ENCODE measurements at places on chromosomes 6 and 20.

- no peak for DNase-seq
Measured at GRCh38 chr20:10219993-10220750, 1.5 kb downstream of the SNAP25 start.

DNA sequence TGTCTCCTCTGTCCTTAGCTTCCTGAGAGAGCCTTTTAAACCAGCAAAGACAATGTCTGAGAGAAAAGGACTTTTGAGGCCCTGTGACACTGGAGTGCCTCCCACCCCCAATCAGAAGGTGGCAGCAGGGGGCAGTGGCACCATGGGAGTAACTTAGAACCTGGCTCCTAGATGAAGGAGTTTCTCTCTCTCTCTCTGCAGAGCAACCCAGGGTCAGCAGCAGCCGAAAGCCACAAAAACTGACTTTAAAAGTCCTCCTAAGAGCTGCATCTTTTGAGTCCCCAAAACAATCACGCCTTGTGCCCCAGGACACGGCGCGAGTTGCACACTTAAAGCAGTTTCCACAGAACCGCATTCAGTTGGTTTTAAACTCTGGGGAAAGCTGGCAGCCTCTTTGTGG is 5.3 kb upstream of the TCP11 start:
- DNase-seq, result no peak

- peak; percentile 30 for DNase-seq
Measured at GRCh38 chr6:150016324-150017185, 8.8 kb downstream of the RAET1L start.

- no peak for DNase-seq
Measured at GRCh38 chr20:12023194-12023795, 105.6 kb downstream of the BTBD3 start.

DNA sequence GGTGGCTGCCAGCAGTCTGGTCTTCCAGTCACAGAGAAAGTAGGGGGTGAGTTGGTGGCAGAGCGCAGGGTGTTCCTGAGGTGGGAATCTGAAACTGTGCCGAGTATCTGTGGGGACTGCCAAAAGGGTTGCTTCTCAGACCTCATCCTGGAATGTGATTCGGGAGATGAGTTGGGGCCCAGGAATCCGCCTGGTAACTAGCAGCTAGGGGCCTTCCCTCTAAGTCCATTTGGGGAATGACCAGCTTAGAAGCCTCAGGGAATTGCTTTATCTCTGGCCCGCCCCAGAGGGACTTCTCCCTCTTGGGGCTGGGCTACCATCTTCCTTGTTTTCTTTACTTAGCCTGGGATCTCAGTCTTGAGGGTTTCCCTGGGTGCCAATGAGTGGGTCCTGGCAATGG is 49.6 kb downstream of the MOCS1 start:
- peak; percentile 4 for DNase-seq

- no peak for DNase-seq
Measured at GRCh38 chr6:33790379-33790778, 1.4 kb upstream of the LEMD2 start.

- DNase-seq, result no peak
Measured at GRCh38 chr6:28810659-28811053, 113.1 kb downstream of the TRIM27 start.

DNA sequence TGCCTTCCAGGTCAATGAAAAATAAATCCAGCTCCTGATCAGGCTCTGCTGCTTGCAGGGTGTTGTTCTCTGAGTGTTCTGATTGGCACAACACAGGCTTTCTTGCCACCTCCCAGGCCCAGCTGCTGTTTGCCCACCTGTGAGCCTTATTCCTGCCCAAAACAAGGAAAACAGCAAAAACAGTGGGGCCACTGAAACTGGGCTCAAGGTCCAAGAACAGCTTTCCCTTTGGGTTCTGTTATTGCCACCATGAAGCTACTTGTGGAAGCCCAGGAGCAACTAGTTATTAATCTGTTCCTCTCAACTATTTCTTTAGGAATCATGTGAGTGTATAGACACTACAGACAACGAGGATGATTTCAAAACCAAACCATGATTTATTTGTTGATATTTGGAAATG is 159.1 kb downstream of the PLCB1 start:
- DNase-seq, result no peak

- DNase-seq, result no peak
Measured at GRCh38 chr6:117414770-117415169, 11.0 kb downstream of the ROS1 start.

- DNase-seq, result no peak
Measured at GRCh38 chr6:48889429-48889828, 573.6 kb downstream of the MMUT start.

DNA sequence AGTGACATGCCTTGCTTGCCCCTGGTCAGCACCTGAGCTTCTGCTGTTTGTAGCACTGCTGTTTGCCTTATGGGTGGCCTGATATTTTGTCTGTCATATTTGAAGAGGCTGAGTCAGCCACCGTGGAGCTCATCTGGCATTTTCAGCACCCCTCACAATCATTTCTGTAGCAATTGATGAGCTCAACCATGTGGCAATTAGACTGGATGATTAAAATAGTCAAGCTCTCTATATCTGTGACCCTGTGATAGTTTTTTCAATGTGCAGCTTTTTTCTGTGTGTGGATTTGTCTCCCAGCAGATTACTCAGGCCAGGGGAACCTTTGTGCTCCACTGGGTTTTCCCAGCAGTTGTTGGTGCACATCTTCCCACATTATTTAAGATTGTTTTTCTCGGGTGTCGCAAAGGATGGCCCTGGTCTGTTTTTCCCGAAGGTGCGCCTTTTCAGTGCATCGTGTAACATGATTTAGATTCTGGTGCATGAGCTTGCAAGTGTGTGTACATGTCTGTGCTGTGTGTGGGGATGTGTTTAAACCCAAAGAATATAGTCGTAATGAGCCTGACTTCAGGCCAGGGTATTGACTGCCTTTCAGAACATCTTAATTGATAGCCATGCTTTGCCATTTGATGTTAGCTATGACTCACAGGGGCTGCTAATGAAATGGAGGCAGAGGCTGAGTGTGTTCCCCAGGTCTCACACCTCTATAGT is 31.6 kb upstream of the GLP1R start:
- DNase-seq, result no peak

DNA sequence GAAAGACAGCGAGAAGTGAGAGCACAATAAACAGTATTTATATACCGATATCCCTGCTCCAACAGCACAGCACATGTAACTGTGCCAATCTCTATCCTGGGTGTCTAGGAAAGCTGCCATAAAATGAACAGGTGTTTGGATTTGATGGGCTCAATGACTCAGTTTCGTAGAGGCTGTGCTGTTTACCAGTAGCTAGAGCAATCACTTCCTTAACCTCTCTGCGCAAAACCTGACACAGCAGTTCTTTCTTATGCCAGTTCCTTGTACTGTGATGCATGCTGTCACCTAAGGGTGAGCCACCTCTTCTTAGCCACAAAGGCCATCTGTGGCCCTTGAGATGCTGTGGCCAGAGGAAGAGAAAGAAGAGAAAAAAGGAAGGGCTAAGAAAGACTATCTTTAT is 59.3 kb downstream of the SHPRH start:
- no peak for DNase-seq

DNA sequence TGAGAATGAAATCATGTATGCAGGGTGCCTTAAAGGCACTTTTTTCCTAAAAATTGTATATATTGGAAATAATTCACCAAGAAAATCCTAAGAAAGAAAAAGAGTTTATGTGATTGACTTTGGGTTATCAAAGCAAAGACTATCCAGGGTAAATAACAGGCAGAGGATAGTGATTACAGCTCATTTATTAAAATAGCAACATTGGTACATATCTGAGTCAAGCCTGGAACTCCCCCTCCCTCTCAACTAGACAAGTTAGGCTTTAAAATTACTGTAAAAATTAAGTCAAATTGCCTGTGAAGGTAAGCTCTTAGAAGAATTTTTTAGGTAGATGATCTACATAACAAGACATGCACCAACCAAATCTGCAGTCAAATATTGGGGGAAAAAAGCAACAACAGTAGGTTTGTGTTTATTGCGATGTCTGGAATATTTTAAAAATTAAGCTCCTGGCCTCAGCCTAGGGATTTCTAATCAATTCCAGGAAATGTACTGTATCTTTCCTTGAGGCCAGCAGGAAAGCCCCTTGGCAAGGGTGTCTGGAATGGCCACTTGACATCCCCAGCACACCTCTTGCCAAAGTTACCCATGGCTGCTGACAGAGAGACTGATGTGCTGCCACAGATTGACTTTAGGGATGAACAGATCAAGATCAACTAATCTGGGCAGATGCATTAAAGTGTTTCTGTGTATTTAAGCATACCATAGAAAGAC is 31.2 kb upstream of the HBS1L start:
- DNase-seq, result no peak

- no peak for DNase-seq
Measured at GRCh38 chr6:41345901-41346300, 10.5 kb downstream of the NCR2 start.

DNA sequence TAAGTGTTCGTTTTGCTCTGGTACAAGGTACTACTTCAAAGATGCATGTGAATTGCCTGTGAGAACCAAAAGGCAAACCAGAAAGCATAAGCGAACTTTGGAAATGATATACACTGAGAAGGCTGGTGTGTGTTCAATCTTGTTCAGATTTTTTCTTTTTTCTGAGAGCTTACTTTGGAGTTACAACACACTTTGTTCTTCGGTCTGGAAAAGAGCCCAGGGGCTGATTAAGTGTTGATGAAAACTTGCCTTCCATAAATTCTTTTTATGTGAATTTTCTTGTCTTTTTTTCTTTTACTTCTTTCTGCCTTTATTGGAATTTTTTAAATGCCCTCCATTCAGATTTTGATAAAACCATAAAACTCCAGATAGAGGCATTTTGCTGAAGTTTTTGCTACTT is 395.1 kb upstream of the SASH1 start:
- peak; percentile 31 for DNase-seq

DNA sequence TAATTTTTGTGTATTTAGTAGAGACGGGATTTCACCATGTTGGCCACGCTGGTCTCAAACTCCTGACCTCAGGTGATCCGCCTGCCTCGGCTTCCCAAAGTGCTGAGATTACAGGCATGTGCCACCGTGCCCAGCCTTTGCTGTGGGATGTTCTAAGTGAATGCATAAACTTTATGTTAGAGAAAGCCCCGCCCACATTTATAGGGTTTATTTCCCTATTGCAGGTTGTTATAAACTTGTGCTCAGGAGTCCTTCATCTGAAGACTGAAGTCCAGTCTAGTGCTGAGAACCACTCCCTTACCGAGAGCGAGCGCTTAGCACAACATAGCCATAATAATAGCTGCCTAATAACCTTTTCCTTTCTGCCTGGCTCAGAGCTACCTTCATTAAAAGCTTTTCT is 75.4 kb upstream of the ZNF217 start:
- DNase-seq, result no peak

- DNase-seq, result no peak
Measured at GRCh38 chr6:37308069-37308815, 45.5 kb upstream of the RNF8 start.

DNA sequence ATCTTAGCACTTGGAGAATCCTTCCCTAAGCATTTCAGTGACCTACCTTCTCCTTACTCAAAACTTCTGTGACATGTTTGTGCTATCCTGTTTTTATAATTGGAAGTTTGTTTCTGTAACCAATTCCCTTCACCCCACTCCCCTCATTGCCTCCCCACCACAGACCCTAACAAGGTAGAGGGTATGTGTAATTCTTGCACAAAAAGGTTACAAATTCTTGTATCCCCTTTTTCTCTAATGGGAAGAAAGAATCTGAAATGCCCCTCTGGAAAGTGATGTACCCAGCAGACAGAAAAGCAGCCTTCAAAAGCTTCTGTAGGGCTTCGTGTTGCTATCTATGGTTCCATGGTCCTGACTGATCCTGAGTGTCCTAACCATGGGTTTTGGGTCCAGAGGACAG is 111.7 kb upstream of the TMEM170B start:
- no peak for DNase-seq

DNA sequence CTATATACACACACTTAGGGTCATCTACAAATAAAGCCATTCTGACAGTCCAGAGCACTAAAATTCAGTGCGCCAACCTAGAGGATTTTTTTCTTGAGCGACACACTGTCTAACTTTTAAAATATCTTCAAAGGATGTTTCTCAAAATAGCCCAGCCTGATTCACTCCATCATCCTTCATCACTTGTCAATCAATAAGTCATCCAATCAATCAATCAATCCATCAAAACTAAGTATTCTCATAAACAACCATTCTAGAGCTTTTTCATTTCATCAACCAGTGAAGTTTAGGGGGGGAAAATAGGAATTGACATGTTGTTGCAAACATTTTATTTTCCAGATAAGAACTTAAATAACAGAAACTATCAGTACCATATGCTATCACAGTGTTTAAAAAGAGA is 183.2 kb downstream of the HDGFL1 start:
- no peak for DNase-seq

GRCh38 chr6:166608774-166609173 is 18.3 kb downstream of the RPS6KA2 start:
- DNase-seq, result no peak

GRCh38 chr6:35417979-35418661 is 34.0 kb upstream of the FANCE start:
- DNase-seq, result no peak

DNA sequence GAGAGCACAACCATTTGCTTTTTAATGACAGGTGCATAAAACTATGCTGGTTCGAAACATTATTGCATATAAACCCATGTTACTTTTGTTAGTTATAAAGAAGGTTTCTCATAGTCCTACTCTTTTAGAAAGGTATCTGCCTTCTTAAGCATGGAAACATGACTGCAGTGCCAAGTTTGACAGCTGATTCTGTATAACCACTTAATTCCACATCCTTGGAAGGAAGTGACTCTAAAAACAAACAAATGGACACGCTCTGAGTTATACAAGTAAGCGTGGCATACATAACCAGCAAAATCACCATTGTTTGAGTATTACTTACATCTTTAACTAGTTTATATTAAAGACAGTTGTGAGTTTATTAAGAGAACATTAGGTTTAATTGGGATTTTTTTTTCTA is 125.0 kb upstream of the HDGFL1 start:
- DNase-seq, result no peak
